ENCODE measurements at places on chromosomes 6 and 20.

DNA sequence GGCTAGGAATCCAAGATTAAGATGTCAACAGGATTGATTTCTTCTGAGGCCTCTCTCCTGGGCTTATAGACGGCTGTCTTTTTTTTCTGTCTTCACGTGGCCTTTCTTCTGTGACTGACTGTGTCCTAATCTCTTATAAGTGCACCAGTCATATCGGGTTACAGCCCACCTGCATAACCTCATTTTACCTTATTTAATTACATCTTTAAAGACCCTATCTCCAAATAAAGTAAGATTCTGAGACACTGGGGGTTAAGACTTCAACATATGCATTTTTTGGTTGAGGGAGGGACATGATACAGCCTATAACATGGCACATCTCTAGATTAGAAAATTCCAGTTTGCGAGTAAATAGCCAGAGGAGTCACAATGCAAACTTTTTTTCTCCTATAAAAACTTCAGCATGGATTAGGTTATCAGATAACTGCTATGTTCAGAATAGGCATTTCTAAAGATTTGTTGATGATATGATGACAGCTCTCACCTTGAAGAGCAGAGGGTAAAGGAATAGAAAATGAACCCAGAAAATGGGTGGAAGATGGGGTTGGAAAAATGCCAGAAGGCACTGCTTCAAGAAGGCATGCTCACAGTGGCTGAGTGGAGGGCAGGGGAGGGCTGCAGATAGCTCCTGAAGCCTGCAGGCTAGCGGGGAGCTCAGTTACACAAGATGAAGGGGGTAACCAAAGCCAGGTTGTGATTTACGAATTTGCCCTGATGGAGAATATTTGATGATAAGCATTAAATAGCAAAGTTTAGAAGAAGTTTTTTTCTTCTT lies 8.7 kb upstream of the PDE7B start:
- no peak for DNase-seq

DNA sequence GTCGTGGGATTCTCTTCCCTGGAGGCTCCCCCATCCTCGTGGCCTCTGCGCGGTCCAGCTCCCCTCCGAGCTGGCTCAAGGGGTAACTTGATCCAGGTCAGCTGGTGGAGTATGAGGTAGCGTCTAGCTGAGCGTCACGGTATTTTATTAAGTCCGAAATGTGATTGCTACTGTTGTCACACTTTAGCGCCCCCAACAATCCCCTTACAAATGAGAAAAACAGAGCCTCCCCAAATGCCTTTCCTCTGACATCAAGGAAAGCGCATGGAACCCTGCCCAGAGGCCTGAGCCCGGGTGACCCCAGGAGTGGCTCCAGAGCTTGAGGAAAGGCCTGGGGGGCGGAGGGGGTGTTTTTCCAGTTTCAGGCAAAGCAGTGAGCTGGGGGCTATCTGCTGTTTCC lies 192.4 kb downstream of the ZMYND8 start:
- no peak for DNase-seq

- DNase-seq = no peak
These were observed 24.9 kb downstream of the ITCH start for GRCh38 chr20:34388000-34388399.

DNA sequence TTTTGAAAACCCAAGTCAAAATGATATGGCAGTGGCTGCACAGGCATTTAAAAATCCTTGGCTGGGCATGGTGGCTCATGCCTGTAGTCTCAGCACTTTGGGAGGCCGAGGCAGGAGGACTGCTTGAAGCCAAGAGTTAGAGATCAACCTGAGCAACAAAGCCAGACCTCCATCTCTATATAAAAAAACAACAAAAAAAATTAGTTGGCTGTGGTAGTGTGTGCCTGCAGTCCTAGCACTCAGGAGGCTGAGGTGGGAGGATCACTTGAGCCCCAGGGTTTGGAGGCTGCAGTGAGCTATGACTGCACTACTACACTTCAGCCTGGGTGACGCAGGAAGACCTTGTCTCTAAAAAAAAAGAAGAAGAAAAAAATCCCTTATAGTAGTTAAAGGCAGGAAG lies 142.9 kb downstream of the MYB start:
- no peak for DNase-seq

DNA sequence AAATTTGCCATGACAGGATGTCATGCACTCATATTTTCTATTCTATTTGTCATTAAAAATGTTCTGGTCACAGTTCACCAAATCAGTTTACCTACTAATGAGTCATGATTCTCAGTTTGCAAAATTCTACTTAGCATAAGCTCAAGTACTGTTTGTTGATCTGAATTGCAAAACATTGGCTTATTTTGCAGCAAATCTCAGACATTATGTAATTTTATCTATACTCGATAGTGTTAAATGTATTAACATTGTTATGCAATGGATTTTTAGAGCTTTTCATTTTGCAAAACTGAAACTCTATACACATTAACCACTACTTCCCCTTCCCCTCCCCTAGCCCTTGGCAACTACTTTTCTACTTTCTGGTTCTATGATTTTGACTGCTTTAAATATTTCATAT lies 213.8 kb upstream of the ZFP64 start:
- no peak for DNase-seq

DNA sequence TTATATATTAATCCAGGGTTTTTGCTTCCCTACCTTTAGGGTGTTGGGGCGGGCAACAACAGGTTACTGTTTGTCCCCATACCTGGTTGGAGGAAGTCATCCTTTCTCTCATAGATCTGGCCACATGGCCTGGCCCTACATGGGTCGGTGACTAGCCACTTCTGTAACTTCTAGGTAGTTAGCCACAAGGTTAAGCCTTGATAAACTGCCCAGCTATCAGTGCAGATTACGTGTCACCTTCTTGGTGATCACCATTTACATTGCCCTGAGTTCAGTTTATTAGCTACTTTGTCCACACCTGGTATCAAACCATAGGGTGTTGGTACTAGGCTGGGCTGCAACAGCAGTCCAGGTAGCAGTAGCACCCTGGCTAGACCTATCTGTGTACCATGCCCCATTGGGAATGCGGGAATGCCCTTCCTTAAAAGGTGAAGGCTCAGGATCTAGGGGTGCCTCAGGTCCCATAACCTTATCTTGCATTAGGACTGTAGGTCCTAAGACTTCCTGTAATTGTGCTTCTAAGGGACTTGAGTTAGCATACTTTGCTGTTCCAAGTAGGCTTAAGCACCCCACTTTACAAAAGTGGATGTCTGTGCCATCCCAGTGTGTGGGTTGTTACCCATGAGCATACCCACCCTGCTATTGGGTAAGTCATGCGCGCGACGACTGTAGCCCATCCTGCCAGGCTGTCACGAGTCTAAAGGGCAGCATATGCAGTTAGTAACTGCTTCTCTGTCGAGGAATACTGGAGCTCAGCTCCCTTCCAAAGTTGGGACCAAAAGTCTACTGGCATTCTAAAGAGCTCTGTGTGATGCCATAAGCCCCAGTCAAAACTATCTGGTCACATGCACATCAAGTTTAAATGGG lies 5.2 kb downstream of the ZKSCAN3 start:
- no peak for DNase-seq

GRCh38 chr20:41320976-41321375 lies 3.4 kb upstream of the ZHX3 start:
- no peak for DNase-seq

All from HTR-8/SVneo (cell line).